ENCODE measurements at places on chromosomes 1 and 21. TPM values are rescaled to one million over a fixed set of nuclear protein-coding genes. Genes with fewer than 3 reads are reported as not detected.

CYP4A22 gene
- polyA plus RNA-seq: 5.0 TPM

PLA2G4A gene
- 9.6 TPM for polyA plus RNA-seq

SLC45A3 gene
- polyA plus RNA-seq: 8.9 TPM

ZNF648 gene
- polyA plus RNA-seq: 0.57 TPM

MTR gene
- polyA plus RNA-seq: 44.7 TPM

CRYBG2 gene
- polyA plus RNA-seq: 1.4 TPM

OR2L13 gene
- polyA plus RNA-seq: not detected

PADI4 gene
- polyA plus RNA-seq: 0.79 TPM

LEFTY1 gene
- 4.2 TPM for polyA plus RNA-seq

RNU1-2 gene
- polyA plus RNA-seq: not detected

ERG gene
- 20.7 TPM for polyA plus RNA-seq

LEFTY2 gene
- polyA plus RNA-seq: 0.89 TPM

KIF14 gene
- polyA plus RNA-seq: 6.0 TPM

C4BPB gene
- 1.0 TPM for polyA plus RNA-seq

NES gene
- polyA plus RNA-seq: 150 TPM

GUCA2B gene
- polyA plus RNA-seq: not detected

PLD5 gene
- 0.88 TPM for polyA plus RNA-seq

TMEM240 gene
- polyA plus RNA-seq: 6.6 TPM

HSD3B2 gene
- polyA plus RNA-seq: 1.0 TPM

OLIG2 gene
- not detected for polyA plus RNA-seq

RGS2 gene
- 29.2 TPM for polyA plus RNA-seq

FAM89A gene
- 19.2 TPM for polyA plus RNA-seq

TTLL7 gene
- polyA plus RNA-seq: 3.1 TPM

PDE9A gene
- polyA plus RNA-seq: 43.1 TPM

CD53 gene
- polyA plus RNA-seq: 5.2 TPM

ITGB2 gene
- 10.5 TPM for polyA plus RNA-seq

SLAMF1 gene
- polyA plus RNA-seq: 0.09 TPM

HMCN1 gene
- polyA plus RNA-seq: 67.3 TPM

SRRM1 gene
- polyA plus RNA-seq: 184 TPM

EXO1 gene
- 14.7 TPM for polyA plus RNA-seq

JAM2 gene
- polyA plus RNA-seq: 11.5 TPM

C1orf87 gene
- 0.14 TPM for polyA plus RNA-seq

MCOLN3 gene
- 11.3 TPM for polyA plus RNA-seq

PTPN7 gene
- 1.7 TPM for polyA plus RNA-seq

BTBD8 gene
- polyA plus RNA-seq: 7.7 TPM

SLC35D1 gene
- polyA plus RNA-seq: 14.7 TPM

RNPC3 gene
- polyA plus RNA-seq: 40.0 TPM

TRIM58 gene
- 1.3 TPM for polyA plus RNA-seq

BEST4 gene
- polyA plus RNA-seq: 0.65 TPM

KRTAP10-1 gene
- polyA plus RNA-seq: not detected

BECN2 gene
- not detected for polyA plus RNA-seq

TMEM200B gene
- polyA plus RNA-seq: 16.1 TPM

LRRC7 gene
- polyA plus RNA-seq: 7.1 TPM

CHIA gene
- not detected for polyA plus RNA-seq

IRF6 gene
- polyA plus RNA-seq: 15.1 TPM

TPTE gene
- not detected for polyA plus RNA-seq

KCNK2 gene
- 3.0 TPM for polyA plus RNA-seq

GFI1 gene
- 0.26 TPM for polyA plus RNA-seq

ANGPTL3 gene
- polyA plus RNA-seq: 7.2 TPM

Measured in renal cortex interstitium (tissue), 15 donors.